NCI-H2029 (cell line): ENCODE measurements at places on chromosomes 2 and 18.

GRCh38 chr2:21676676-21677075, 552.9 kb downstream of the TDRD15 start:
- DNase-seq: no peak

GRCh38 chr2:100999995-101000394, 2.1 kb upstream of the RPL31 start:
- no peak for DNase-seq

DNA sequence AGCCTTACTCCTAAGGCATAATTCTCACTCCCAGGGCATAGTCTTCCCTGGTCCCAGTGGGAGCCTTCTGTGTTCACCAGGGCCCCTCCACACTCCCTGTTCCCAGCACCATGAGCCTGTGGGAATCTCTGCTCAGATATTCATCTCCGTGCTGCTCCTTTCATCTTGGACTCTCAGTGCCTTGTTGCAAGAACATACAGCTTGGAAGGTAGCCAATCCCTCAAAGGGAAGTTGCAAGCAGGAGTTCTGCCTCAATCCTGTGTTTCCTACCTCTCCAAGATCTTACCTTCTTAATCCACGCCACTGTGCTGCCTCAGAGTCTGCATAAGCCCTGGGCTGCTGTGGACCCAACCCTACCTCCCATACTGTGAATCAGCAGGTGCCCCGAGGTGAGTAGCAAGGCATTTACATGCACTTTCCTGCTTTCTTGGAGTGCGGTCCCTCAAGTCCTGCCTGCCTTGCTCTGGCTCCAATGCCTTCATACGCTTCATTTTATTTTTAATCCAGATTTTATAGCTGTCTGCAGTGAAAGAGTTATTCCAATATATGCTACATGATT, 413.8 kb upstream of the RAB6C start:
- DNase-seq: no peak

DNA sequence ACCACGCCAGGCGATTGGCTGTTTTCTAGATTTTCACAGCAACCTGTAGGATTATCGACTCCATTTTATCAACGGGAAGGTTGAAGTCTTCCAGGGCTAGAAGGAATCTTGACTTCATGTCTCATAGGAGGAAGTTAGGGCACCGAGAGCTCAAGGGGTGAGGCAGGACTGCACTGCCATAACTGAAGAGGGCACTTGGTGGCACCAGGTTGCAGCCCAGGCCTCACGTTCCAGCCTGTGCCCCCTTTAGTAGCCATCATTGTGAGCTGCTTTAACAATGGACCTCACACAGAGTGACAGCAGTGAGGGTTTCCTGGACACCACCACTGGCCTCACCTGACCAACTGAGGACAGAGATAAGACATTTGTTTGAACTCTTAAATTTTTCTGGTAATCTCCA, 22.9 kb upstream of the RPL37A start:
- DNase-seq: no peak

DNA sequence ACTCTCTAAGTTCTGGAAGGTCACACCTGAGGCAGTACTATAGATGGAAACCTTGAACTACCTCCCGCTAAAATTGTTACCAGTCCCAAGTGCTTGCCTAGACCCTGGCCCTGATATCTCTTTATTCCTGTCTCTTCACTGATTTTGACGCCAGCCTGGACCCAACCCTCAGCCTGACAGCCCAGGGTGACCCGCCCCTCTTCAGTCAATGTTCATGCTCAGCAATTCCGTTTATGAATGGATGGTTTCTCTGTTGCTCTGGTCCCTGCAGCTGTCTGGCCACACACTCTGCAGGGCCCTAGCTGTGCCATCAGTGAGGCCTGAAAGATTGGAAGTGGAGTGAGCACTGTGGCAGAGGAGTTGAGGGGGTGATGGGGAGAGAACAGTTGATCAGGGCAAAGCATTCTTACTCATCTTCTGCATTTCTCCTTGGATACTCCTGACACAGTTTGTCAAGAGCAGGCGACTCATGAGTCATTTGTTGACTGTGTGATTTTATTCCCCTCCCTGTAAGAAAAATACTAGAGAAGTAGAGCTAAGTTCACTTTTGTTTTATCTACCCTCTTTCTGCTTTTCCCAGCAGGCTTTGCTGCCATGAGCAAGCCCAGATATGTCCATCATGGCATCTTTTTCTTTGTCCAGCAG, 46.0 kb downstream of the NPAS2 start:
- DNase-seq: no peak

- DNase-seq: no peak
Observed at GRCh38 chr2:72130659-72131360, 16.9 kb downstream of the CYP26B1 start.

DNA sequence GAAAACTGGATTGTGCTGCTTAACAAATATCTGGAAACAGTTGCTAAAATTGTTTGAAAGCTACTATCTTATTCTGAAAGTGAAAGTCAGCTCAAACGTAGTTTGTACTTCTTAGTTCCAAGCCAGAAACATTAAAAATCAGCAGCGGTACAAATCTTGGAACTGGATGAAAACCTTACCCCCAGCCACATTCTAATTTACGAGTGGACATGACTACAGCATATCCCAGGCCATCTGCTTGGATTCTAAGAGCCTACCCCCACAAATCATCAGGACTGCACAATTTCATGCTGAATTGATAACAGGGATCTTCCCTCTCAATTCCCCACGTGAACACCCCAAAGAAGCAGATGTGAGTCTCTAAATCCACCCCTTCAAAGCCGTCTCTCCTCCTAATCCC, 158.7 kb upstream of the NCKAP5 start:
- DNase-seq: no peak

GRCh38 chr2:234611209-234611608, 114.3 kb upstream of the ARL4C start:
- DNase-seq: no peak

- DNase-seq: no peak
Observed at GRCh38 chr2:53289309-53290006, 478.1 kb upstream of the CHAC2 start.

- no peak for DNase-seq
Observed at GRCh38 chr2:207281436-207281835, 115.7 kb upstream of the KLF7 start.

- no peak for DNase-seq
Observed at GRCh38 chr18:10354890-10355289, 99.5 kb upstream of the APCDD1 start.
